ENCODE measurements at places on chromosomes 16 and 17.

- no peak for DNase-seq
Observed at GRCh38 chr16:47778106-47778801, 317.1 kb downstream of the PHKB start.

DNA sequence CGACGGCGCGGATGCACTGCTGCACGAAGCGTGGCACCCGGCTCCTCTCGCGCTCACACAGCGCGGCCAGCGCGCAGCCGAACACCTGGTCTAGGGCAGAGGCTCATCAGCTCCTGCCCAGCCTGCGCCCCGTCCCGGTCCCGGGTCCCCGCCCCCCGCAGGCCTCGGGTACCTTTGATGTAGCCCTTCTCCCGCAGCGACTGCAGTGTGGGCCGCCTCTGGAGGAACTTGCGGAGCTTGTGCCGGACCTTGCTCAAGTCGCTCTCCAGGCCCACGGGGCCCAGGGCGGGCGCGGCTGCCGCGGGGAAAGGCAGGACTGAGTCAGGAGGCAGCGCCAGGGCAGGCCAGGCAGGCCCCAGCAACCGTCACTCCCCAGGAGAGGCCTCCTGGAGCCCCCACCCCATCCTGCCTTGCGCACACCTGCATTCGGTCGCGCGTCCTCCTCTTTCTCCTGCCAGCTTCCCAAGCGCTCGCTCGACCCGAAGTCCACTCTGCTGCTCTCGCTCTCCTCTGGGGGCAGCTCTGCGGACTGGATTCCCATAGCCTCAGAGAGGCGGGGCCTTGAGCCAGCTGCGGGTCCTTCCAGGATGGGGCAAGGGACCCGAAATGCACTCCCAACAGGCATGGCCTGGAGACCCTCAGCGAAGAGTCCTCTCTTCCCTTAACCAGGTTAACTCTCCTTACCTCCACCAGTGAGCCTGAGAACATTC, 36.0 kb downstream of the ARHGAP27 start:
- no peak for DNase-seq

GRCh38 chr17:81057079-81057730, 22.3 kb downstream of the BAIAP2 start:
- no peak for DNase-seq

DNA sequence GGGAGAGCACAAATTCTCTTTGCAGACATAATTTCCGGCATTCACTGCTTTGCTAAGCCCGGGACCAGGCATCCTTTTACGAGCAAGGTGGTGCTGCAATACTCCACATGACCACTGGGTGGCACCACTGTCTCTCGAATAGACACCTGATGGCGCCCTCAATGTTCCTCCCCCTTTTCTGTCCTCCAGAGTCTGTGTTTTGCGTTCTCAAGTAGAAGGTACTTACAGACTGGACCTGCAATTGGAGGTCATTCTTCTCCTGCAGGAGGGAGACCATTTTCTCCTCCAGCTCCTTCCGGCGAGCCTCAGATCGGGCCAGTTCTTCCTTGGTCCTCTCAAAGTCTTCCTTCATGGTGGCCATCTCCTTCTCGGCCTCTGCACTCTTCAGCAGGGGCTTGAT, 45.2 kb downstream of the MYH13 start:
- DNase-seq: peak; percentile 84

DNA sequence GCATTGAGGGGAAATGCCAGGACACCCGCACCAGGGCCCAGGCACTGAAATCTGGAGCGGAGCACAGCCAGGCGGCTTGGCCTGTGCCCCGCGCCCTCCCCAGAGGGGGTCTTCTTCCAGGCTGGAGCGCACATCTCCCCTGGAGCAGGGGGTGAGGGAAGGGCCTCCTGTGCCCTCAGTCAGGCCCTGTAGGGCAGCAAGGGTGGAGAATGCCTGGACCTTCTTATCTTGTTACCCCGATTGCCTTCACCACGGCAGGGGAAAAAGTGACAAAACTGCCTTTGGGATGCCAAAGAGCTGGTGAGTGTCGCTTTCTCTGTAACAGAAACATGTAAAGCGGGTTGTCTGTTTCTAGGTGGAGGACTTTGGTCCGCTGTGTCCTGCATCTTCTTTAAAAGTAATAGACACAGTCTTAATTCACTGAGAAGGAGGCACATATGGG, 48.3 kb upstream of the BAHCC1 start:
- DNase-seq: no peak

GRCh38 chr17:81218459-81218858, 4.3 kb downstream of the CEP131 start:
- DNase-seq: no peak

DNA sequence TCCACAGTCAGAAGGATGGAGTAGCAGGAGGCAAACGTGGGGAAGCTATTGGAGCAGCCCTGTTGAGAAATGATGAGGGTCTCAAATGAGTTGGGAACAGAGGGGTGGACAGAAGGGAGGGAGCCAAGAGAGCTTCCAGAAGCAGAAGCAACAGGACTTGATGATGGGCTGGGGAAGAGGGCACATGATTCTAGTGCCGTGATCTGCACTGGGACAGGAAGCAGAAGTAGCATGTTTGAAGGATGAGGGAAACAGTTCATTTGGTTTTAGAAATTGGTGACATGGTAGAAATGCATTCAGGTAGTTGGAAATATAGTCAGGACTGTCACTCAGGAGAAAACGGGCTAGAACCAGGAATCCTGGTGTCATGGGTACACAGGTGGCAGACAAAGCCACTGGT, 19.4 kb downstream of the EMP2 start:
- no peak for DNase-seq

- DNase-seq: no peak
Observed at GRCh38 chr16:10517868-10518267, 62.5 kb downstream of the EMP2 start.

- no peak for DNase-seq
Observed at GRCh38 chr17:58918072-58918471, 162.4 kb downstream of the PPM1E start.

DNA sequence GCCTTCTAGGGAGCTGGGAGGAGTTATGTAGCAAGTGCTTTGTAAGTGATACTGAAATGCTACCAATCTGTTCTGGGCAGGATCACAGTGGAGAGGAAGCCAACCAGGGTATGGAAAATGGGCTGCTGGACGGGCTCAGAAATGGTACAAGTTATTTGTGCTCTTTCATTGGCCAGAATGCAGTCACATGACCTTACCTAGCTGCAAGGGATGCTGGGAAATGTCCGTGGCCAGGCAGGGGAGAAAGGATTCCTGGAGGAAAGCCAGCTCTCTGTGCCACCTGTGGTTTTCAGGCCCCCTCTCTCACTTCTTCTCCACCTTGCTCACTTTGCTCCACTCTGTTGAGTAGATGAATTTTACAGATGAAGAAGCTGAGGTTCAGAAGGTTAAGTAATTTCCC, 4.8 kb downstream of the EEF2K start:
- no peak for DNase-seq

DNA sequence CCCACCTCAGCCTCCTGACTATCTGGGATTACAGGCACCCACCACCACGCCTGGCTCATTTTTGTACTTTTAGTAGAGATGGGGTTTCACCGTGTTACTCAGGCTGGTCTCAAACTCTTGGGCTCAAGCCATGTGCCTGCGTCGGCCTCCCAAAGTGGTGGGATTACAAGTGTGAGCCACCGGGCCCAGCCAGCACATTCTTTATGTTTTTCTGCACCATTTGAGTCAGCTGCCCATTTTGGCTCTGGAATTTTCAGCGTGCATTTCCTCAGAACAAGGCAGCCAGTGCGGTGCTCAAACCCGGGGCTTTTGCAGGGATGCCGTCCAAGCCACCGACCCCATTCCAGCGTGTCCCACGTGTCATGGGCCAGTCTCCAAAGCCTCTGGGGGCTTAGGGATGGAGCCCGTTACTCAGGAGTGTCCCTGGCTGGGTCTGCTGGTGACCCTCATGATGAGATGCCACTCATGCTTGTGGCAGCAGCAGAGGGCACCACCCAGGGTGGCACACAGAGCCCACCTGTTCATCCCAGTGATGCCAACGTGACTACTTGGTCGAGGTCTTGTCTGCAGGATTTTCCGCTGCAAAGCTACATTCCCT, 3.7 kb upstream of the RAB40C start:
- DNase-seq: no peak

DNA sequence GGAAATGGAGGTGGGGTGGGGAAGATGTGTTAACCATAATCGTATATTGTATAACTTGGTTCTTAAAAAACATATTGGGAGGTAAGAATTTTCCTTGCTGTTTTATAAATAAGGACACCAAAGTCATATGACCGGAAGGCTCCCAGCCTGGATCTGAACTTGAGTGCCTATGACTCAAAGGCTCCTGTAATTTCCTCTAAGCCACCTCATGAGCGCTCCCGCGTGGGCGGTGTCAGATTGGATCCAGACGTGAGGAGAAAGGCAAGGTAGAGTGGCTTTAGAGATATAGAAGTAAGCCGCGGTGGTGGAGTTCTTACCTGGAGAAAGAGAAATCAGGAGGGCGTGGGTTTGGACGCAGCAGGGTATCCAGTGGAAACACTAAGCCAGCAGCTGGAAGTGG, 196.2 kb upstream of the NLRP1 start:
- no peak for DNase-seq
